GM04503 (cell line): ENCODE measurements at places on chromosomes 13 and 19.
A peak's percentile ranks its signal among the peaks of the same experiment; 100 is the strongest.

DNA sequence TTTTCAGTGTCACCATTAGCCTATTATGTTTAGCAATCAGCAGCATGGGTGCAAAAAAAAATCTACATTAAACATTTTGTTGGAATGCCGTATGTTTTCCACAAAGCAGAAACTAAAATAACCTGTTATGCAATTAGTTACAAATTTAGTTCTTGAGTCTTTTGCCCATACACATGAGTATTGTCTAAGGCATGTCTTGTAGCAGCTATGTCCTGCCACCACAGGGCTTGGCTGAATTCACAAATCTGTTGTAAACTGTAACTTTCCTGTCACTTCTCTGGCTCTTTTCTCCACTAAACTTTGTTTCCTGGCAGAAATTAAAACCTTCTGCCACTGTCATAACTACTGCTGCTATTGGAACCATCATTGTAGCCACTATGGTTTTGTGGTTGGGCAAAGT, 277.9 kb upstream of the SPRY2 start:
- no peak for DNase-seq

GRCh38 chr13:33352526-33352925, 67.0 kb upstream of the STARD13 start:
- DNase-seq = no peak

GRCh38 chr13:23856008-23856750, 33.0 kb downstream of the MIPEP start:
- DNase-seq = no peak

DNA sequence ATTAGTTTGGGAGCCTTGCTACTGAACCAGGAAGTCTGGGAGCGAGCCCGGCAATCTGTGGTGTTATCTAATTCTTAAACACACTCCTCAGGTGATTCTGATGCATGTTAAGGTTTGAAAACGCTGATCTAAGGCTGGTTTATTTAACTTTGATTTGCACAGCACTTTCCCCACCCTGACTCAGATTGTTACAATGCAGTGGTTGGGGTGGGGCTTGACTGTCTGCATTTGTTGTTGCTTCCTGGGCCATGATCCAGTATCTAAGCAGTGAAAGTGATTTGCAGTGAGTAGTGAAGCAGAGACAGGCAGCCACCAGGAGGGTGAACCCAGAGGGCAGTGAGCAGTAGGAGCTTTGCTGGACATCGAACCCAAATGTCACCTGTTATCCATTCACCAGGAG, 81.6 kb upstream of the ARGLU1 start:
- peak; percentile 2 for DNase-seq

- no peak for DNase-seq
These were observed 240.6 kb downstream of the GGACT start for GRCh38 chr13:100347968-100348367.

GRCh38 chr19:50003810-50004419, 21.3 kb downstream of the VRK3 start:
- DNase-seq = peak; percentile 90

GRCh38 chr13:38970380-38971051, 20.1 kb downstream of the STOML3 start:
- no peak for DNase-seq

DNA sequence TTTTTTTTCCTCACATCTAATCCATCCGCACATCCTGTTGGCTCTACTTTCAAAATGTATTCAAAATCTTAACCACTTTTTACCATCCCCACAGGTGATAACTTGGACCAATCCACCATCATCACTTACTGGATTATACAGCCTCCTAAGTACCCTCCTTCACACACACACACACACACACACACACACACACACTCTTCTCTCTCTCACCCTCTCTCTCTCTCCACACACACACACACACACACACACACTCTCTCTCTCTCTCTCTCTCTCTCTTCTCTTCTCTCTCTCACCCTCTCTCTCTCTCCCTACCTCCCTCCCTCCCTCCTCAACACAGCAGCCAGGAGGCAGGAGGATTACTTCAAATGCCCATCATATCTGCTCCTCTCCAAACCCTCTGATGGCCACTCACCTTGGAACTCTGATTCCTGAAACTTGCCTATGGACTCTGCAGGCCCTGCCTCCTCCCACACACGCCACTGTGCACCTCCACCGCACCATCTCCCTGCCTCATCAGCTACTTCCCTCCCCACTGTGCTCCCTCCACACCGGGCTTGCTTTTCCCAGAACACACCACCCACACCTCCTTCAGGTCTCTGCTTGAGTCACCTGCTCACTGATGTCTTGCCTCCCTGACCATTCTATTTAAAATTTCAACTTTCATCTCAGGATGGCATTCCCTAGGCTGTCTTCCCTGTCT, 39.7 kb downstream of the RCBTB2 start:
- DNase-seq = no peak

DNA sequence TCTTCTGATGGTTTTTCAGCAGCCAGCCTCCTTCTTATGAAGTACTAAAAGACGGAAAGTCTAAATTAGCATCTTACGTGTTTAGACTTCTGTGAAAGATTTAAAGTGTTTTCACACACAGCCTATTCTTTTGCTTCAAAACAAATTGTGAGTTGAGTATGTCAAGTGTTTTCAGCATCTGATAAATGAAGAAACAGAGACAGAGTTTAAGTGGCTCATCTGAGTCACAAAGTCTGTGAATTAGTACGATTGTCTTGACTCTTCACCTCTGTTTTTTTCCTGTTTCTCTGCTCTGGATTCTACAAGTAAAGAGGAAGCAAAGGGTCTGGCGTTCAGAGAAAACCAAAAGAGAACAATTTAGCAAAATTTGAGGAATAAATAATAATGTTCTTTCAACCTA, 116.4 kb downstream of the FRY start:
- DNase-seq = no peak

DNA sequence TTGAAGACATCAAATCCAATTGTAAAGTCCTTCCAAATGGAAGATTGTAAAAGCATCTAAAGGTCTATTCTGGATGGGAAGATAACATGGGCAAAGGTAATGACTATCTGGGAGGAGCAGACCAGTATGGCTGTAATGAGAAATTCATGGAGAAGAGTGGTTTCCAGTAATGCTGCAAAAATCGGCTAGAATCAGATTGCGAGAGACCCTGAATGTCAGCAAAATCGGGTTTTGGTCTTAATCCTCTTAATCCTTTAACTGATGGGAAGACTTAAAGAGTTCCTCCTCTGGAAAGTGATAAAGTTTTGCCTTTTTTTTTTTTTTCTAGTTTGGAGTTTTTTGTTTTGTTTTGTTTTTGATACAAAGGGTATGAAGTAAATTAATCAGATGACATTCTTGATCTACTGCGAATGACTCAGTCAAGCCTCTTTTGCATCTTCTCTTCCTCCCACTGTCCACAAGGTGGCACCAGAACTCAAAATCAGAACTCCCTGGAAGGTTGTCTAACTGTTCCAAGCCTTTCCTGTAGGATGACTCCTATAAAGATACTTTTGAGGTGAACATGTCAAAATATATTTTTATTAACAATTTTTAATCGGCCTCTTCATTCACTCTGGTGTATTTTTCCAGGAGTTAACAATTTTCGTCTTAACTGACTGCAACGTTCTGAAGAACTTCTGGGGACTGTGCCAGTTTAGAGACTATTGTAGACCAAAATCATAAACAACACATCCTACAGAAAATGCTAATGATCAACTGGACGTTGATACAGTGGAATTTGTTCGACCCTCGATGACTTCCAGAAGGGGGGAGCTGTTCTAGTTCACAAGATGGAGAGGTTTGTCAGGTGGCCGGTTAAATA, 213.3 kb upstream of the MIR17HG start:
- DNase-seq = no peak

- no peak for DNase-seq
These were observed 12.1 kb downstream of the MBNL2 start for GRCh38 chr13:97234236-97234635.

- no peak for DNase-seq
These were observed 281.6 kb downstream of the DNAJC15 start for GRCh38 chr13:43304945-43305344.

DNA sequence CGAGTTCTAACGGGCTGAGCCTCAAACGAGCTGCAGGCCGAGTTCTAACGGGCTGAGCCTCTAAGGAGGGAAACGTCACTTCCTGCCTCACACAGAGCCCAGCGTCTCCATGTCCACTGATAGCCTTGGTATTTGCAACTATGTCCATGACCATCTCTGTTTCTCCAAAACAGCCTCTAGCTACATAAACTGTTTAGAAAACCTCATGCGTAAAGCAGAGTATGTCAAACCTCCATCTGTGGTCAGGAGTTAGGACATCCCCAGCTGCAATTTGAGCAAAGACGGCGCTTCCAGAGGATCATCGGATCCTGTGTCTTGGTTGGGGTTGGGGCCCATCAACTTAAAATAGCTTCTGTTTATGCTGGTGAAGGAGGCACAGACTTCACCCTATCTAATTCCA, 20.8 kb downstream of the RASA3 start:
- no peak for DNase-seq

- DNase-seq = no peak
These were observed 1.2 kb upstream of the PALM3 start for GRCh38 chr19:14063105-14063504.

GRCh38 chr19:44817725-44818465, 9.0 kb downstream of the BCAM start:
- DNase-seq = no peak

DNA sequence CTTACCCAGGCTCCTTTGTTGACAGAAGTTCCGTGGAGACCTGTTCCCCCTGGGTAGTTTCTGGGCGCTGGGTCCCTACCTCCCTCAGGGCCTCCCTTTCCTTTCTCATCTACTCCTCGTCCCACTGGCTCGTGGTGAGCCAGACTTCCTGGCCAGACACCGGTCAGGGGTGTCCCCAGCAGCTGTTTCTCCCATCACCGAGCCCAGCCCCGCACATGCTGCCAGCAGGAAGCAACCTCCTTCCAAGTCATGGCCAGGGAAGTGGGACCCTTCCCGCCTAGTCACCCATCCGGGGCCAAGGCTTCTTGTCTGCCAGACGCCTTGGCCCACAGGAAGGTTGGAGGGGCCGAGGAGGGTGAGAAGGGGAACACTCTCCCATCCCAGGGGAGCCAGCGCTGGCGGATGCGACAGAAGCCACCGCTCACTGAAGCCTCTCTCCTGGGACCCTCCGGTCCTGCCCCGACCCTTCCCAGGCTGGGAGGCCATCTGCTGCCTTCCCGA, 5.7 kb downstream of the PAK4 start:
- no peak for DNase-seq

DNA sequence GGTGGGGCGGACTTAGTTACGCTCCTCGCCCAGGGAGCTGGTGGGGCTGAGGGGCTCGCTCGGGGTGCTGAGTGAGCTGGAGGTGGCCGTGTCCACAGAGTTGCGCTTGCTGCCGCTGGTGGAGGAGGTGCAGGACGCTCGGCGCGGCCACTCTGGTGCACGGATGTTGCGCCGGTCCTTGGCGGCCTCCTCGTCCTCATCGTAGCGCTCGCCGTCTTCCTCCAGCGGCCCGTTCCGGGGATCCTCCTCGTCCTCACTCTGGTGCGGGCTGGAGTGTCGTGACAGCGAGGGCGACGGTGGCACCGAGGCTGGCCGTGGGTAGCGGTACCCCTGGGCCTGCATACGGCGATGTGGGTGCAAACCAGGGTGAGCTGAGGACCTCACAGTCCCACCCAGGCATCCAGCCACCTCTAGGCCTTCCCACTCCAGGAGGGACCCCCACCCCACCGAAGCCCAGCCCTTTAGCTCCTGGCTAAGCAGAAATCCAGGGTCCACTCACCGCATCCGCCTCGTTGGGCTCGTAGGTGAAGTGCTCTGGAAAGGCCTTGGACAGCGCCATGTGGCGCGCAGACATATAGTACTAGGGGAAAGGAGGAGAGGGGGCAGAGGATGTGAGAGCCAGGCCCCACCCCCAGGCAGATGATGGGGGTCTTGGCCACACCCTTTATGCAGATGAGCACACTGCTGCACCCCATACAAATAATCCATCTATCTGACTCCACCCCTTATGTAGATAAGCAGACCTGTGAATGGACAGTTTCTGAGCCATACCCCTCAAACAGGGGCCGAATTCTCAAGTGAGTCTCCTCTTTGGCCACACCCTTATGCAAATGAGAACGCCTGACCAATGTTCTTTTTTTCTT, 4.4 kb downstream of the FTL start:
- no peak for DNase-seq

GRCh38 chr13:30907121-30907861, 1.2 kb downstream of the MEDAG start:
- DNase-seq = no peak

DNA sequence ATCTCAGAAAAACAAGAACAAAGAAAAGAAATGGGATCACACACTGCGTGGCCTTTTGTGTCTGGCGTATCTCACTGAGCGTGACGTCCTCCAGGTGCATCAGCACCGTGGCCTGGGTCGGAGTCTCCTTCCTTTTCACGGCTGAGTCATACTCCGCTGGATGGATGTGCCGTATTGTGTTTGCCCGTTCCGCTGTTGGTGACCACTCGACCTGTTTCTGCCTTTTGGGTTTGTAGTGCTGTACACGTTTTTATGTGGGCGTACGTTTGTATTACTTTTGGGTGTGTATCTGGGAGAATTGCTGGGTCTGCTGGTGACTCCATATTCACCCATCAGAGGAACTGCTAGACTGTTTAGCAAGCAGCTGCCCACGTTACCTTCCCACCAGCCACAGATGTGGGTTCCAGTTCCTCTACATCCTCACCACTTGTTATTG, 11.4 kb downstream of the ARID3A start:
- DNase-seq = no peak

DNA sequence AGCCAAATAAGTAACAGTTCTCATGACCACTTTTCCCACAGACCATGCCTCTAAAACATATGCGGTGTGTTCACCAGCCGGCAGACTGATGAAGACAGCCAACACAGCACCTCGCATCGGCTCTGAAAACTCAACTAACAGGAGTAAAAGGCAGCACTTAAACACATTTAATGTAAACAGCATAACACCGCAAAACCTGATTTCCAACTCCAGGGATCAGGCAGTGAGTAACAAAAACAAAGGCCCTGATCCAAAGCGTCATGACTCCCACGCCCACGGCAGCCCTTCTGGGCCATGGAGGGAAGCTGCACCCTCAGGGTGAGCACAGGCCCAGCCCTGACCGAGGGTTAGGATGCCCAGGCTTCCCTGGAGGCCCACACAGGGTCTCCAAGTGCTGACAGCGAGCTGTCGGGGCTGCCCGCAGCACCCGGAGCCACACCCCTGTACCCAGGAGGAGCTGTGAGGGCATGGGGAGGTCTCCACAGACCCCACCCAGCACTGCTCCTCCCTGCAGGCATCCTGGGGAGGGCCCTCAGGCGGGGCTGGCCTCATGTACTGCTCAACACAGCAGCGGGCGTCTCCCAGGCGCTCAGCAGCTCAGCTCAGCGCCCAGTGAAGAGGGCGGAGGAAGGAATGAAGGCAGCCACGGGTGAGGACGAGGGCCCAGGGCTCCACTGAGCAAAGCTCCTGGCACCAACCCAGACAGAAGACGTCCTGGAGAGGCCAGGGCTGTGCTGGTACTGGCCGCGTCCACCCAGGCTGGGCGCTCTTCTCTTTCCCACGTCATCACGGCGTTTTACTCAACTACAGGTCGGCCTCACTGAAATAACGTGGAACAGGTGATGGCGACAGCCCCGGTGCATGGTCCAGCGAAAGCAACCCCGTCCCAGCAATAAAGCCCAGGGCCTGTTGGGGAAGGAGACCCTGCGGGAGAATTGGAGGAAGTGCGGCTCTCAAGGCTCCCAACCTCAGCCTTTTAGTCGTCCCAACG, 53.7 kb downstream of the RASA3 start:
- no peak for DNase-seq

GRCh38 chr13:102275969-102276368, 125.9 kb downstream of the FGF14 start:
- no peak for DNase-seq
